ENCODE measurements at places on chromosomes 2 and 18. TPM values are rescaled to one million over a fixed set of nuclear protein-coding genes. Genes with fewer than 3 reads are reported as not detected.

- no peak for DNase-seq
Measured at GRCh38 chr2:30145826-30146336, 926 bp upstream of the YPEL5 start.

Gene E2F6
- polyA plus RNA-seq = 4.7 TPM

DNA sequence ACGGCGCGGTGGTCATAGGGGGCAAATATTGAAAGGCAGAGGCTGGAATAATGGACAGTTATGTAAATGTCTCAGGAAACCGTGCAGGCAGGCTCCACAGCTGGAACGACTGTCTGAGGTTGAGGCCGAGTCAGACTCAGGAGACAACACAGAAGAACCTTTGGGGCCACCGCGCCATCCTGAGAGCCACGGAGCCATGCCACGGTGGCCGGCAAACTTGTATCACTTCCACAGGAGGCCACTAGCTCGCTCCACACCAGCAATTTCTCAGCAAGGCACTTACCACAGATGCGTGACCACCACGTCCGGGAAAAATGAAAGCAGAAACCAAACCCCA, 156.7 kb upstream of the SALL3 start:
- peak; percentile 68 for DNase-seq

DNA sequence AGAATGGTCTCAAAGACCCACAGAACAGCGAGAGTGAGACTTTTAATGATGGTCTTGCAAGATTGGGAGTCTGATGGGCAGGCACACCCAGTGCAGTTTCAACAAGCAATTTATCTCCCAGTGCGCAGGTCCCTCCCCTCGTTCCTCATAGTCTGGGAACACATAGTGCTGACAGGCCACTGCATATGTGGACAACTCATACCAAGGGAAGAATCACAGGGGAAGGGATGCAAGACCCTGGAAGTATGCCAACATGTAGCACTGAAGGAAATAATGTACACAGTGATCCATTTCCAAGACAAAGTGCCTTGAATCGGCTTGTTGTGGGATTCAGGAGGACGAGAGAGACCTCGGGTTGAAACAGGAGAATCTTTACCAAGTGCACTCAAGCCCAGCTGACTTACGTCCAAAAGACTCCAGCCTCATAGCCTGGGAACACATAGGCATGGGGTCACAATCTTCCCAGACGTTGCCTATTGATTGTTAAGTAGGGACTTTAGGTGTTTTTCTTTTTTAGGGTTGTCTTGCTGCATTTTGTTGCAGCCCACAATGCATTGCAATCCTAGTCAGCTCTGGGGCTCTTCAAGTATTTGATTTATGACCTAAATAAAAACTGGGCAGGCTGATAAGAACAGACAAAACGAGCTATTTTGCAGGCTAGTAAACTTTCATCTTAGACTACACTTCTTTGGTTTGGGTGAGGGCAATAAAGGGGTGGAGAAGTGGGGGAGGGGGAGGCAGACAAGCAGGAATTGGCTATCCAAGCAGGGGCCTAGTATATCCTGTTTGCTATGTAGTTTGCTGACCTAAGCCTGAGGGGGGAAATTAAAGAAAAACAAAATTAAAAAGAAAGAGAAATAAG, 24.7 kb upstream of the SERPINB5 start:
- DNase-seq = no peak

Gene REG3A
- 0.93 TPM for polyA plus RNA-seq

- no peak for DNase-seq
Measured at GRCh38 chr2:189199797-189200196, 20.2 kb upstream of the COL5A2 start.

GRCh38 chr2:150228936-150229335, 258.5 kb downstream of the RND3 start:
- no peak for DNase-seq

Gene CFC1
- not detected for polyA plus RNA-seq

Gene CHRNA1
- polyA plus RNA-seq = 3.4 TPM

DNA sequence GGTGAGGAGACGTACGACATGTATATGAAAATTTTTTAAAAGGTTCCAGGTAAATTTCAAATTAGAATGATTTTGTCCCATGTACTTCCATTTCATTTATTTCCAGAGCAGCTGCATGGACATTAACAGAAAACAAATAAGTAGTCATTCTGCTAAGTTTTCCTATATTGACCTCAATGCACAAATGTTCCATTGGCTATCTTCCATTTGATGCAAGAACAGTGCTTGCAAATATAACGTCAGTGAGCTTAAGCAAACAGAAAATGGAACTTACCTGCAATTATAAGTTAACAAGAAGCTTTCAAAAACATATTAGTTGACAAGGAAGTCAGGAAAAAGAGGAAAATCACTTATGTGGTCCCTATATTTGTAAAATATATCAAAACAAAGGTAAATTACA, 16.6 kb downstream of the PAIP2B start:
- no peak for DNase-seq

All from spleen (tissue), 13 donors.